ENCODE measurements at places on chromosomes 4 and X.

DNA sequence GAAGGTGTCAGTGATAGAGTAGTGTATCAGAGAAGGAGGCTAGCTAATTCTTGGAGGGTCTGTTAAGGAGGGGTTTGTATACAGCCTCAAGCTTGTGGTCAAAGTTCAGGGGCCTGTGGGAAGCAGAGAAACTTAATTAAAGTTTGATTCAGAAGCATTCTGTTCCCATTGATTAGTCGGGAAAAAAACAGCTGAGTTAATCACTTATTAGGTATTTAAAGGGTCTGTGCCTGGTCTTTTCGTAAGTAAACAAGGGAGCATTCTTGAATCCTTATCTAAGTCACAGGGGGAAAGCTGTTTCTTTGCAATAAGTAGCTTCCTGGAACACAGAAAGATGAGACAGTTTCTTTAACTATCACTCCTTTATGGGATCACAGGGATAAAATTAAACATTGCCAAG is 492.1 kb downstream of the PCDH10 start:
- DNase-seq = no peak

DNA sequence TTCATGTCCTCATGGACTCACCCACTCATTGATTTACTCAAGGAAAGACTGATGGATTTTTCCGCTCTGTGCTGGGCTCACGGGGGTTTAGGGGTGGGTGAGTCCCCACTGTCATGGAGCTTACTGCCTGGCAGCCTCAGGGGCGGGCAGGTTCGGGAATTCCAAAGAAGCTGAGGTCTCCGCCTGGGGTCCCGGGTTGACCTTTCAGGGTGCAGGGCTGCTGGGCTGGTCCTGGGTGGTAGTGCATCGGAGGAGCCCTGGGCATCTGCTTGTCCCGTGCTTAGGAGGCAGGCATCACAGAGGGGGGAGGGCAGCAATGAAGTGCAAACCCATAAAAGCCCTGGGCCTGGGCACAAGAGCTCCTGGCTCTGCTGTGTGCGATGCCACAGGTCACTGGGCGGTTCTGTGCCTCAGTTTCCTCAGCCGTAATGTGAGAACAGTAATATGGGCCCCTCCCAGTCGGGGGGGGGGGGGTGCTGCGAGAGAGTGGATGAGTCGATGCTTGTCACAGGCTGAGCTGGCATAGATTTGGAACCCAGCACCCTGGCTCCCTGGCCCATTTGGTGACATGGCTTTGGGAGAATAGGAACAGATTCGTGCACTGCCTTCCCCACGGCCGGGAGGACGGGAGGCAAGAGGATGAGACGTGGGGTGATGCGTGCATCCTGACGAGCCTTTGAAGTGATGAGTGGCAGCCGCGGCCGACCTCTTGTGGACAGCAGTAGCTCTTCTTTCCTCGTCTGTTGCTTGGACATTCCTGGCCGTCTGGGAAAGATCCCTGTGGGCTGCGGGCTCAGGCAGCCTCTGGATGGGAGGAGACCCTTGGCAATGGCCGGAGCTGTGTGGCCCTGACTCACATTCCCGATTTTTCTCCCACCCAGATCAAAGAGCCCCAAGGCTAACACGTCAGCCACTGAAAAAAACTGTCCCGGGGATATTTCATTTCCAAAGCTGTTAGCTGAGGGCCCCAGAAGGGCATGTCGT is 42.0 kb downstream of the PSAPL1 start:
- no peak for DNase-seq

DNA sequence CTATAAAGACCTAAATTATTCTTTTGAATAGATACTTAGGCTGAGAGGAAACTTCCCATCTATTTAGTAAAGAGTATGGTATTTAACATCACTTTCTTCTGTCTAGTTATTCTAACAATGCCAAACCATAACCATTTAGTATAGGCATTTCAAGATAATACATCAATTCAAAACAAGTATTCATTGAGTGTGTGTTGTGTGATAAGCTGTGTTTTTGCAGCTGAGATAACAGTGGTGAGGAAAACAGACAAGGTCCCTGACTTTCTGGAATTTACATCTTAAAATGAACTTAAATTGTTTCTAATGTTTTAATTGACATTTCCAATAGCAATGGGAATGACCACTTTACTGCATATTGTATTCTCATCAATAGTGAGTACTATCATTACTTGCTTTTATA is 22.4 kb upstream of the TSPAN5 start:
- no peak for DNase-seq

GRCh38 chrX:20906571-20906970 is 467.6 kb upstream of the CNKSR2 start:
- DNase-seq = no peak

Data from T-helper 17 cell (primary cell).